NCI-H2081 (cell line): ENCODE measurements at places on chromosomes 5 and 9.

DNA sequence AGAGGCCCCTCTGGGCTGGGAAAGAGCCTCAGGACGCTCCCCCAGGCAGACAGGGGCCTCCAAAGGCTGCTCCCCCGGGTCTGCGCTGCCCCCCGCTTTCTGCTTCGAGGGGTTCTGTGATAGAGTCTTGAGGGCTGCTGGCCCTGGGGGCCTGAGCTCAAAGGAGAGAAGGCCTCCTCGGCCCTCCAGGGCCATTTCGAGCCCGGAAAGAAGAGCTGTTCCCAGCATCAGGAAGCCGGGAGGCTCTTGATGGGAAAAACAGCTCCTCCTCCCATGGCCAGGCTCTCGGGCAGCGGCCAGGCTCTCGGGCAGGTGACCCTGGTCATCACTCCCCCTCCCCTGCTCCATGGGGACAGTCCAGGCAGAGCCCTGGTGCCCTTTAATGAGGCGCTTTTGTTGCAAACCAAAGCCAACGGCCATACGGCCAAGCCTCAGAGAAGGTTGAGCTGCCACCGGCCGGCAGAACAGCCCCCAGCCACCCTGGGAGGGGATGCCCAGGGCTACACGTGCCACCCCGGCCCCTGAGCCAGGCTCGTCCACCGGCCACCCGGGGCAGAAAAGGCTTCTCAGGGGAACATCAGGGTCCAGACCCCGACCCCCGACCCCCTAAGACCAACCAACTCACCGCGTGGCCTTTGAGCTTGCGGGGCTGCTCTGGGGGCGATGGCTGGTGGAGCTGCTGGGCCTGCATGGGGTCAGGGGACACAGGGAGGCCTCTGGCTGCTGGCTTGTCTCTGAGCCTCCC, 16.2 kb upstream of the QSOX2 start:
- DNase-seq, result no peak

DNA sequence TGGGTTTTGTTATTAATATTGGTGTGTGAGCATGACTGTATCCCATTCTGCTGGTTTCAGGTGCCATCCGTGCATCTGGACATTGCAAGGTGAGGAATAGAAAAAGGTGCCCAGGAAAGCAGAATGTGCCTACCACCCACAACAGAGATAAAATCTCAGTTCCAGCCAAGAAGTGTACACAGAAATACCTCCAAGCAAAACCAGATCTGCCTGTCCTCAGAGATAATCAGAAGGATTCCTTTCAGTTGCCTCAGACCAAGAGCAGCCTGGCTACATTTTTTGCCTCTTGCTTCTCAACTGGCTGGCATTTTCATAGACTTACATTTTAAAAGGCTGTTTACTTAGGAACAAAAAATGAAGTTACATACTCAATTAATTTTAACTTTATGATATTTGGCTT, 12.1 kb upstream of the ABLIM3 start:
- no peak for DNase-seq

DNA sequence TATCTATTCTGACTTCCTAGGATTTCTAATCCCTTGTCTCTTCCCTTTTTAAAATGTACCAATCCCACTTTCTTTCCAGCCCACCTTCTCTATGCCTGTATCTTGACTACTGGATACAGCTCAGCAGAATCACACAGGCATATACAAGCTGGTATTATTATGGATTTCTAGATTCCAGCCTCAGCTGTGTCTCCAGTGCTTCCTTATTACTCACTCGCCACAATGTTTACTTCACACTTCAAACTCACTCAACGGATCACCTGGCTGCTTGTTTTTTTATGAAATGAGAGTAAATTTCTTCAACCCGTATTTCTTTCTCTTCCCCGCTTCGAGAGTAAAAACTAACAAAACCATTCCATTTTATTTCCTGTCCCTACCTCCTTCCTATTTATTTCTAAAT, 38.8 kb downstream of the CWC27 start:
- no peak for DNase-seq

- no peak for DNase-seq
These were observed 536.3 kb upstream of the PTPRD start for GRCh38 chr9:11149065-11149464.

GRCh38 chr5:167485061-167485774, 806.2 kb upstream of the WWC1 start:
- DNase-seq, result no peak

DNA sequence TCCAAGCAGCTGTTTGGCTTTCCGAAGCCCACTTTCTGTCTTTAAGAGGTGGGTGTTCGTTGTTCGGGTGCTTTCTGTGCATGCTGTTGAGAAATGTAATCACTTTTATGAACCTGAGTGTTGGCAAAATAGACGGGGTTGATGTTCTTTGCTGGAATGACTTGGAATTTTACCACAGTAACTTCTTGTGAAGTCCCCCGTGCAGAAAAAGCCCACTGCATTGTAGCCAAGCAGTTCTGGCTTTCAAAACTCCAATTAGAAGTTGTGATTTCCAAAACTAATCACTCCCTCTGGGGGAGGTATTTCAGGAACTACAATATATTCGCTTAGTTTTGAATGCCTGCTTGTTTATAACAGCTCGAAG, 111.1 kb downstream of the PAM start:
- DNase-seq, result no peak

DNA sequence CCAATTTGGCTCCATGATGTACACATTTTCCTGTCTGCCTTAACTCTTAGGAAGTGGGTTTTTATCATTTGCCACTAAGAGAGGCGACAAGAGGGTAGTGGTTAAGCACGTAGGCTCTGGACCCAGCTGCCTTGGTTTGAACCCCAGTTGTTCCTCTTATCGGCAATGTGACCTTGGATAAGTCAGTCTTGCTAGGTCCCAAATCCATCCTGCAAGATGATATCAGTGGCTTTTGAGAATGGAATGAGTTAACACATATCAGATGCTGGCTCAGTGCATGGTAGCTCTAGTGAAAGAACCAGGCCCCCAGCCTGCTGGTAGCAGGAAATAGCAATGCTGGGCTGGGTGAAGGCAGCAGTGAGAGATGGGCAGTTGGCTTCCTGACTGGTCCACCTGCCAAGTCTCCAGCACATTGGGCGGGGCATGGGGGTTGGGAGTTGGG, 72.5 kb downstream of the STK10 start:
- no peak for DNase-seq
